CD4-positive, alpha-beta T cell treated with Interleukin-4 for 1 hour (primary cell): ENCODE measurements at places on chromosomes 13 and 19.

GRCh38 chr13:95463531-95463930 is 89.0 kb upstream of the CLDN10 start:
- DNase-seq, result no peak

- no peak for DNase-seq
Observed at GRCh38 chr19:3698386-3698950, 1.8 kb downstream of the PIP5K1C start.

DNA sequence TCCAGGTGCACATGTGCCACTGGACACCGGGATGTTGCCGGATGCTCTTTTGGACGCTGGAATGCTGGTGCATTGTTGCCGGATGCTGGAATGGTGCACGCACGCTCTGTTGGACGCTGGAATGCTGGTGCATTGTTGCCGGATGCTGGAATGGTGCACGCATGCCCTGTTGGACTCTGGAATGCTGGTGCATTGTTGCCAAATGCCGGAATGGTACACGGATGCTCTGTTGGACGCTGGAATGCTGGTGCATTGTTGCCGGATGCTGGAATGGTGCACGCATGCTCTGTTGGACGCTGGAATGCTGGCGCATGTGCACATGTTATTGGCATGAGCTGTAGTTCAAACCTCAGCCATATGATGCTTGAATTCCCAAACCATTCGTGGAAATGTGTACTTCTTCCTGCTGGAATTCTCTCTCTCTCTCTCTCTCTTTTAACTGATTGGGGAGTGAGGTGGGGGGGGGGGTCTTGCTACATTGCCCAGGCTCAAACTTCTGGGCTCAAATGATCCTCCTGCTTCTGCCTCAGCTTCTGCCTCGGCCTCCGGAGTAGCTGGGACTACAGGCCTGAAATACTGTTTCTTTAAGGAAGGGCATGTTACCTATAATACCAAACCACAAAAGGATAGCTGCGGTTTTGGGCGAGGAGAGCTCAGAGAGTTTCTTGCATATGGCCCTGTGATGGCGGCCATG is 1.2 kb upstream of the MCF2L start:
- no peak for DNase-seq

DNA sequence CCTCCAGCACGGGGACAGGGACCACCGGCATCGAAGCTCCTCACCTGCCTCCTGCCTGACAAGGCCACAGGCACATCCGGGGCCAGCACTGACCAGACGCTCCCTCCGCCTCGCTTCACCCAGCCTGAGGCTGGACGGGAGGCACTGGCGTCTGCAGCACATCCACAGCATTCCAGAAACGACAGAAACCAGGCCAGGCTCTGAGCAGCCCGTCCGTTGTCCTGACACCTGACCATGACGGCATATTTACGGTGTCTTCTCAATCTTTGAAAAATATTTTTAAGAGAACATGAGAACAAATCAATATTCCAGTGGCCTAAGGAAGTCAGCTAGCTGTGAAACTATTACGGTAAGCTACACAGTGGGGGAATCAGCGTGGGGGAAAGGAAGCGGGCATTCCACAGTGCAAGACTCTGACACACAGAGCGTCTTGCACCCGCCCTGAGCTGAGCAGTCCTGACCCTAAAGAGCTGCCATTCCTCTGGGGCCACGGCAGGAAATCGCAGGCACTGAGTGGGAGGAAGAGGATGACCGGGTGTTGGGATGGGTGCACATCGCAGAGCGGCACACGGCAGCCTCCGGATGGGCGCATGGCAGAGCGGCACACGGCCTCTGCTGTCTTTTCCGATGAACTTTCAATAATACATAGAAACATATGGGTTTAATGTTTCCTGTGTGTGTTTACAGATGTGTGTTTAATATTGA is 26.8 kb downstream of the RASA3 start:
- DNase-seq, result no peak

DNA sequence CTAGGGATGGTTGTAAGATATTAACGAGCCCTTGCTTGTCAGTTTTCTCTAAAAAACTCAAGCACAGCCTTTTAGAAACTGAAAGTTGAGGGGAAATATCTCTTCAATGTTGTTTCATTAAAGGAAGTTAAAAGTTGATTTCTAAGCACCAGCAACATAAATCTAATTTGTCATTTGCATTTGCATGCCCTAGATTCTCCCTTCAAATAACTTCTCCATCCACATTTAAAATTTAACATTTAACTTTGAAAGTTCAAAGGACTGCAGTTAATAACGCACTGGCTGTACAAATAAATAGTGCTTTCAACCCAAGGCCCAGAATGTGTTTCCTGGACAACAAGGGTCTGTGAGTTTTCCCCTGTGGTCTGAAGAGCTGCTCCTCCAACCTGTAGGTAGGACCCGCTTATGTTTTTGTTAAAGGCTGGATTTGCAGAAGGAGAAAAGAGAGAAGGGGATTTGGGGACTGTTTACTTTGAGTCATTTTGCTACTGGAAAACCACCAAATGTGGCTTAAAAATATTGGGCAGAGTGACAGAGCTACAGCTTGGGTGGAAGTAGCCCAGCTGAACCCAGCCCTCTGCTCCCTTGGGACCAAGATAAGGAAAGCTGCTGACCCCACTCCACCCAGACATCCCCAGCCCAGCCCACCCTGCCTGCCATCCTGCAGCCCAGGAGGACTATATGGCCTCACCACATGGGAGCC is 39.8 kb downstream of the TNFRSF19 start:
- no peak for DNase-seq

- DNase-seq, result no peak
Observed at GRCh38 chr13:98785405-98785804, 32.9 kb upstream of the SLC15A1 start.

DNA sequence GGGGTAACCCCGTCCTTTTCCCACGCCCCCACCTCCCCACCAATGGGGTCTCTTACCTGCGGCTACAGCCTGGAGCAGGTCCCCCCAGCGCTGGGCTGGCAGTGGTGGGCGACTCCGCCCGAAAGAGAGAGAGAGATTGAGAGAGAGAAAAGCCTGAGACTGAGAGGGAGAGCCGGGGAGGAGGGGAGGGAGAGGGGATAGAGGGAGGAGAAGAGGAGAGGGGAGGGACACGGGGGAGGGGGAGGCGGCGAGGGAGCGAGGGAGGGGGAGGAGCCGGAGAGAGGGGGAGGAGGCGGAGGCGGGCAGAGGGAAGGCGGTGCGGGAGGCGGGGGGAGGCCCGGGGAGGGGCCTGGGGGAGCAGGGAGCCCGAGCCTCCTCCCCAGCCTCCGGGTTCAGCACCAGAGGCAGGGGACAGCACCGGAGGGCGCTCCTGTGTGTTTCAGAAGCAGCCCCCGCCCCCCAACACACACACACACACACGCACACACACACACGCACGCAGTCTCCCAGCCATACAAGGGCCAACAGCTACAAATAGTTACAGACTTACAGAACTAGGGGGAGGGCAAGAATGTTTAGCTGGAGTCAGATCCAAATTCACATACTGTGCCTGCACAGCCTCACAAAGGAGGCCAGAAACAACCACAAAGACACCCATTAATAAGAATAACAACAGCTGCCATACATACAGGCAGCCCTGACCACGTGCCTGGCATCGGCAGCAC is at the start of gene SLC8A2:
Gene SLC8A2, minus strand, starts transcription at position 161 of the 725 bp plus-strand sequence. CDS start 5,490 bp downstream, outside the sequence.
- peak; percentile 68 for DNase-seq

DNA sequence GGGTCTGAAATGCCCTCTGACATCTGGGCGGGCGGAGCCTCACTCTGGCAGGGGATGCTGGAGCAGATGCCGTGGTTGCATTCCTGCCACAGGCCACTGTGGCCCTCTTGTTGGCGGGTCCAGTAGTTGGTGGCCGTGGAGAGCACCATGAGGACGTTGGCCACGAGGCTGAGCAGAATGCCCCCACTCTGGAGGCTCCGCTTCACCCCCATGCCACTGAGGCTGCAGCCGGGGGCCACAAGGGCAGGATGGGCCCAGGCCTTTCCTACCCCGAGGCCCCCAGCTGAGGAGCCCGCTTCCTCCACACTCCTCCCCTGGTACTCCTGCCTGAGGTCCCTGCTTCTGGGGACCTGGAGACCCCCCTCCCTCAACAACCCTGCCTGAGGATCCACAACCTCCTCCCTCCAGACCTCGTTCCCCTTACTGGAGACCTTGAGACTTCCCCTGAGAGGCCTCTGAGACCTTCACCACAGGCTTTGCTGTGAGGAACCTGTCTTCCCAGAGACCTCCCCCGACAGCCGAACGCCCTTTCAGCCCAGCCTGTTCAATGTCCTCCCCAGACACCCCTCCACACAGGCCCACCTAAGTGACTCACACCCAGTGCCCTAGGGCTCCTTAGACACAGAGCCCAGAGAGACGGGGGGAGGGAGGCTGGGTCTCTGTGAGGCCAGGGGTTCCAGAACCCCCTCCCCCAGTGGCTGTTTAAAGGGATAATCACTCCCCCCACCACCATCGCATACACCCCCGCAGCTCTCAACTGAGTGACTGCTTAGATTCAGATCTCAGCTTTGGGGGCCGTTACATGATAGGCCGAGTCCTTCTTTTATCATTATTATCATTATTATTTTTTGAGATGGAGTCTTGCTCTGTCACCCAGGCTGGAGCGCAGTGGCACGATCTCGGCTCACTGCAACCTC is at the start of gene CLDND2:
Gene CLDND2, minus strand, starts transcription at position 638 of the 917 bp plus-strand sequence. Its CDS starts 426 bp downstream, at position 212.
- peak; percentile 29 for DNase-seq

DNA sequence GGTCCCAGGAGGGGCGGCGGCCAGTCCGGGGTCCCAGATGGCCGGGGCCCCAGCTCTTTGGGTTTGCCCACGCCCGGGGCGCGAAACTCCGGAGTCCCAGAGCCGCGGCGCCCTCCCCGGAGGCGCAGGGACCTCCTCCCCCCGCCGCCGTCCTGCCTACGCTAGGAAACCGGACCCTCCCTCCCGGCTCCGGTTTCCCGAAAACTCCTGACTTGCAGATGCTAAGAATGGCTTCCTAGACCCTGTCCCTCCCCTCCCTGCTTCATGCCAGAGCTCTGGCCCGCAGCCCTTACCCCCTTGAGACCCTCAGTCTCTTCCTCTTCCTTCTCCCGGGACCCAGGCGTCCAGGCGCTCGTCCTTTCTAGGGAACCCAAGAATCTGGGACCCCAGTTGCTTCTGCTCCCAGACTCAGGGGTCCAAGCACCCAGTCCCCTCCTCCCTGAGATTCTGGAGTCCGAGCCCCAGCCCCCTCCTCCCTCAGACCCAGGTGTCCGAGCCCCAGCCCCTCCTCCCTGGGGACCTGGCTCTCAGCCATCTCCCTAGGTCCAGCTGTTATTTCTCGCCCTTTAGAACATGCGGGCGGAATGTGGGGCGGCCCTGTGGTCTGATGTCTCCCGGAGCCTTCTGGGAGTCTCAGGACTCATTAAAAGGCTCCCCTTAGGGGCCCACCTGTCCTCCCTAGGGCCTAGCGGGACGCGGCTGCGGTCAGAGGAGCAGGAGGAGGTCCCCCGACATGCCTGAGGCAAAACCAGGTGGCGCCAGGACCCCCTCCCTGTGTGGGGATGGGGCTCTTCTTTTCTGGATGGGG is at the start of gene MYBPC2:
Gene MYBPC2, plus strand, starts transcription at position 672 of the 808 bp plus-strand sequence. Its CDS starts 62 bp downstream, at position 734.
- DNase-seq, result no peak

DNA sequence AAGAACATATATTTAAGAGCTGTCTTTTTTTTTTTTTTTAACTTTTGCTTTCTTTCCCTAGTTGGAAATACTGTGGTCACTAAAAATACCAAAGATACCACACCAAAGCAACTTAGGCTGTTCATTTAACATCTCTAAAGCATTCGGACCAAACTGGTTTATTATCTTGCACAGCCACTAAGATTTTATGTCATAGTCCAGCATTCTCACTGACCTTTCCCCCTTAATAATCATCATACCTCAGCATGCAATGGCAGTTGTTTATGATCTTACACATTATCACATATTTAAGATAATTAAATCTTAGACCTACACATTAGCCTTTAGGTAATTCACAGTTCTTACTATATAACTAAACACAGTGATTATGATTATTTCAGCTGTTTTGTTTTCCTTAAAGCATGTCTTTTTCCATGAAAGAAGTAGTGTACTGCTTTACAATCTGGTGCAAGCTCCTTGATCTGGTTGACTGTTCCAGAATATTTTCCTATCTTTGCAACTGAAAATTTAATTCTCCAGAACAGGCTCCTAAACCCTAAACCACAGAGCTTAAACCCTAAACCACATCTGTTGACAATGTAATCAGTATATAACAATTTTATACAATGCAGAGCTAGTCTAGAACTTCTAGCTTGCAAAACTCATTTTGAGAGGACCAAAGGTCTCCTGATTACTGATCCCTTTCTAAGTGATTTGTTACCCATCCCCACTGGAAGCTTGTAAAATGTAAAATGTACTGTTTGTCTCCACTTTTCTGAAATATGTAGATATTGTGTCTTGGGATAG is 74.2 kb downstream of the CDK8 start:
- DNase-seq, result no peak

- no peak for DNase-seq
Observed at GRCh38 chr19:54684527-54684926, 21.7 kb downstream of the LILRB4 start.

DNA sequence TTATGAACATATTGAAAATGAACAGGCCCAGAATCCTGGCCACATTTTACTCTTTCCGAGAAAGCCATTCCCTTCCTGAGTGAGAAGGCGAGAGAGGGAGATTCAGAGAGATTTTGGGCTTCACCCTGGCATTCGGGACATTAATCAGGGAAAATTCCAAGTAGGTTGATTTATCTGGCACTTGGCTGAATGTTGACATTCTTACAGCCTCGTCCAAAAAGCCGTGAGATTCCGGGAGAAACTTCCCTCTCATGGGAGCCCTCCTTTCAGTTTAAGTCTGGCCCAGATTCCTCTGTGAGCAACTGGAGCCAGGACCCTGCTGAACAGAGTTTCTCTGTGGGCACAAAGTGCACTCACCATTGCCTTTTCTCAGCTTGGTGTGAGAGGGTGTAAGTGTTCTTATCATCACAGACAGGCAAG is 129.2 kb upstream of the PEG3 start:
- no peak for DNase-seq

DNA sequence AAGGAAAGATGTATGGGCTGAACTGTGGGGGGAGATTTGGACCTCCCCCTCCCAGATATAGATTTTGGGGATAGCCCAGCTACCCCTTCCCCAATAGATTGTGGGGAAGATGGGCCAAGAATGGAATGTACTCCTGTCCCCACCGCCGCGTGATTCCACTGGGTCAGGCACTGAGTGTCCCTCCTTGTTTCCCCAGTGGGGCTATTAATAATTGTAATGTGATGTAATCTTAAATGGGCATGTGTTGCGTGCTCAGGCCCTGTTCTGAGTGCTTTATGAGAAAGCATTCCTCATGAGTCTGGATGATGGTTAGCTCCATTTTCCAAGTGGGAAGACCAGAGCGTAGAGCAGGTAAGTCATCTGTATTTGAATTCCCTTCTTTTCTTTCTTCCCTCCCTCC is 1.4 kb downstream of the PSMD8 start:
- DNase-seq, result no peak

- no peak for DNase-seq
Observed at GRCh38 chr19:47407417-47407774, 11.9 kb downstream of the MEIS3 start.

GRCh38 chr13:51583875-51584730 is at the start of gene WDFY2:
Gene WDFY2 (plus strand): TSS chr13:51584462. CDS start chr13:51584688, 226 bp downstream.
- DNase-seq, result peak; percentile 100

- no peak for DNase-seq
Observed at GRCh38 chr13:68467160-68467559, 1237.0 kb upstream of the PCDH9 start.

- no peak for DNase-seq
Observed at GRCh38 chr19:46719629-46720502, 3.0 kb upstream of the PRKD2 start.
